ENCODE measurements at places on chromosomes 1 and 21.

GRCh38 chr21:45161038-45161945, 86.9 kb downstream of the ADARB1 start:
- no peak for DNase-seq

- no peak for DNase-seq
Observed at GRCh38 chr1:201004732-201005131, 18.8 kb downstream of the KIF21B start.

GRCh38 chr1:14190508-14190907, 408.0 kb upstream of the KAZN start:
- no peak for DNase-seq

DNA sequence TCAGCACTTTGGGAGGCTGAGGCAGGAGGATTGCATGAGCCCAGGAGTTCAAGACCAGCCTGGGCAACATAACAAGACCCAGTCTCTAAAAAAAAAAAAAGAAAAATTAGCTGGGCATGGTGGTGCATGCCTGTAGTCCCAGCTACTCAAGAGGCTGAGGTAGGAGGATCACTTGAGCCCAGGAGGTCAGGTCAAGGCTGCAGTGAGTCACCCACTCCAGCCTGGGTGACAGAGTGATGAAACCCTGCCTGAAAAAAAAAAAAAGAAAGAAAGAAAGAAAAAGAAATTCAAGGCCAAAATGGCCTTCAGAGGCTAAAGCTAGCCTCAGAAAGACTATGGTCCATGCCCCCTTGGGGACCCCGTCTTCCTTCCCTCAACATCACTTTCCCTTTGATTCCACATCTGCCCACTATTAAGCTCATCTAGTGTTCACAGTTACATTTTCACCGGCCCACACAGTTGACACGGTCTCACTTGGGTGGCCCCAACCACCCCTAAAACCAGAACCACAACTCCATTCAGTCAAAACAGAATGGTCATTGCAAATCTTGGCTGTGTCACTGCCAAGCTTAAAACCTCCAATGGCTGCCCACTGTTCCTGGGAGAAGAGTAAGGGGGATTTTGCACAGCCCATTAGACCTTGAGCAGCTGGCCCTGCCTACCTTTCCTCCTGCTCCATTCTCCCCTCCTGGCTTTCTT, 2.1 kb upstream of the CAPN8 start:
- no peak for DNase-seq

GRCh38 chr1:221635305-221635704, 106.6 kb downstream of the DUSP10 start:
- no peak for DNase-seq

DNA sequence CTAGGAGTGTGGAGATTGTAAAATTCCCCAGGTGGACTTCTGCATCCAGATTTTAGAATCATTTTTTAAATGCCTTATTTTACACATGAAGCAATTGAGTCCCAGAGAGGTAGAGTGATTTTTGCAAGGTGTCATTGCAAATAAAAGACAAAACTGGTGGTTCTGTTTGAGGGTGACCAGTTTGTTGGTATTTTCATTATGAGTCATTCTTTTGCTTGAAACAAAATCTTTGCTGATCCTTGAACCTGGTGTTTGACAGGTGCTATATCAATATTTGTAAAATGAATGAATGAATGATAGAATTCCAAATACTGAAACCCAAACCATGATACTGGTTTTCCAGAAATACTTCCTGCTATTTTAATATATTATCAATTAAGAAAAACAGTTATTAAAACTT, 44.1 kb downstream of the TTC3 start:
- no peak for DNase-seq
